ENCODE measurements at places on chromosomes 16 and 17.

- DNase-seq = no peak
These were observed 111.1 kb downstream of the OR1D5 start for GRCh38 chr17:2952174-2952845.

GRCh38 chr17:64611369-64611768 is 50.7 kb downstream of the SMURF2 start:
- no peak for DNase-seq

DNA sequence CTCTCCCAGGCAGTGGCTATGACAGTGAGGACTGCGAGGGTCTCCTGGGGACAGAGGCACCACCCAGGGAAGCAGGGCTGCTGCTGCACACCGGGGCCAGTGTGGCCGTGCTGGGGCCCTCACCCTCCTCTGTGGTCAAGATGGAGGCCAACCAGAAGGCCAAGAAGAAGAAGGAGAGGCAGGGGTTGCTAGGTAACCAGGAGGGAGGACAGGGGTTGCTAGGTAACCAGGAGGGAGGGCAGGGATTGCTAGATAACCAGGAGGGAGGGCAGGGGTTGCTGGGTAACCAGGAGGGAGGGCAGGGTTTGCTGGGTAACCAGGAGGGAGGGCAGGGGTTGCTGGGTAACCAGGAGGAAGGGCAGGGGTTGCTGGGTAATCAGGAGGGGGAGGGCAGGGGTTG is 55.2 kb downstream of the ACTG1 start:
- DNase-seq = no peak

- DNase-seq = no peak
These were observed 15.0 kb downstream of the RIPOR1 start for GRCh38 chr16:67543582-67543981.

GRCh38 chr16:16162591-16162990 is 60.7 kb downstream of the ABCC6 start:
- no peak for DNase-seq

- DNase-seq = no peak
These were observed 31.2 kb downstream of the XYLT1 start for GRCh38 chr16:17439580-17439979.

GRCh38 chr17:7615265-7615747 is 609 bp upstream of the FXR2 start:
- no peak for DNase-seq

- DNase-seq = no peak
These were observed 1.7 kb upstream of the DVL2 start for GRCh38 chr17:7235693-7236665.

GRCh38 chr17:21289175-21289901 is 4.8 kb downstream of the MAP2K3 start:
- no peak for DNase-seq

GRCh38 chr17:47199627-47200324 is 9.4 kb upstream of the MYL4 start:
- DNase-seq = no peak

- no peak for DNase-seq
These were observed 342.5 kb upstream of the C16orf82 start for GRCh38 chr16:26724189-26724588.

GRCh38 chr16:81627024-81627423 is 152.1 kb upstream of the PLCG2 start:
- DNase-seq = no peak

- no peak for DNase-seq
These were observed 164.6 kb upstream of the C17orf78 start for GRCh38 chr17:37211136-37211535.

GRCh38 chr16:9362050-9362449 is 270.6 kb downstream of the HAPSTR1 start:
- no peak for DNase-seq

GRCh38 chr16:57801098-57801808 is 1.0 kb downstream of the KIFC3 start:
- DNase-seq = no peak

- no peak for DNase-seq
These were observed 15.2 kb upstream of the IGFALS start for GRCh38 chr16:1808691-1809090.

DNA sequence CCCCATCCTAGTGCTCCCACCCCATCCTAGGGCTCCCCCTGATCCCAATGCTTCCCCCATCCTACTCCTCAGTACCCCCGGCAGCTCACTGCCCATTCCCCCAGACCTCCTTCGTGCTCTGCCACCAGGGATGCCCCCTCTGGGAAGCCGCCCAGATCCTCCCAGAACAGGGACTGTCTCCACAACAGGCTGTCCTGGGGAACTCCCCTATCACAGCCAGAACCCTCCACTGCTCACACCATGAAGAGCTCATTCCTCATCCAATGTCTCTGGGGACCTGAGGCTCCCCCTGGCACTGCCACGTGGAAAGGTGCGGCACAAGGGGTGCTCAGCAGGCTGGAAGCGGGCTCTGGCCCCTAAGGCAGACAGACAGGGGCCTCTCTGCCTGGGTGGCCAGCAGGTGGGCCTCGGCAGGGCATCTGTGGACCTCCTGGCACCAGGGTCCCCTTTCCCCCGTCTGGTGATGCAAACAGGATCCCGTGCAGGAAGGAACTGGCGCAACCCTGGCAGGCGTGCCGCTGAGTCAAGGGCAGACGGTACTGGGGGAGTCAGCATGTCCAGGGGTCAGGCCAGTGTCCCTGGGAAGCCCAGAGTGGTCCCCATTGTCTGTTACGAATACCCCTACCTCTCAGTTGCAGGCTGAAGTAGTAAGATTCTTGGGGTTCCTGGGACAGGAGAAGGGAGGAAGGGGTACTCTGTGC is 14.8 kb upstream of the PVALEF start:
- no peak for DNase-seq

- no peak for DNase-seq
These were observed 3.5 kb upstream of the EZH1 start for GRCh38 chr17:42748202-42748907.
